Stimulated activated CD8-positive, alpha-beta memory T cell treated with anti-CD3 and anti-CD28 coated beads, Interleukin-4, amount 100 ng/mL, for 24 hours (primary cell): ENCODE measurements at places on chromosomes 5 and 9.

DNA sequence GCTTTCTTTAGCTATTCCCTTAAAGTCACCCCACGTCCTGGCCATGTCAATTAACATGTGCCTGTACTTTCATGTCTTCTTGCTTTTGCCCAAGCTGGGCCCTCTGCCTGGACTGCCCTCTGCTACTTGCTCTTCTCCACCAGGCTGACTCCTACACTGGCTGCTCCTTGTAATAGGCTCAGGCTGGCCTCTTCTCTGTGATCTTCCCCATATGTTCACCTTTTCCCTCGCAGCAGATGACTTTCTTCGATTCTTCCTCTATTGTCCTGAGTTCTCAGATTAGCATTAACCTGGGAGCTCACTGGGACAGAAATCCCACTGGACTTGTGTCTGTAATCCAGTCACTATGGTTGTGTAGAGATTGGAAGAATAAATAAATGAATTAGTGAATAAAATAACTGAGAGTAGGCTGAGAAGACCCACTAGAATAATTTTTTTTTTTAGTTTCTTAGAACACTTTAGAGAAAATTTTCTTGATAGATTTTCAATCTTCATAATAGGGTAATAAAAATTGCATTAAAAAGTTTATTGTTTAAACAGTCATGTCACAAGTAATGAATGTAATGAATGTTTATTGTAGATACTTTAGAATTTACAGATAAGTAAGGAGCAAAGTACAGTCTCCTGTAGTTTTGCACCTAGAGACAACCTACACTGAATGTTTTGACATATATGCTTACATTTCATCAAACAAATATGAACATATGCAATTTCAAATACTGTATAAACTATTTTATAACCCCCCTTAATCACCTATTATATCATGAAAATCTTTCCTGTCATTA lies 47.4 kb upstream of the TNFSF15 start:
- no peak for DNase-seq

DNA sequence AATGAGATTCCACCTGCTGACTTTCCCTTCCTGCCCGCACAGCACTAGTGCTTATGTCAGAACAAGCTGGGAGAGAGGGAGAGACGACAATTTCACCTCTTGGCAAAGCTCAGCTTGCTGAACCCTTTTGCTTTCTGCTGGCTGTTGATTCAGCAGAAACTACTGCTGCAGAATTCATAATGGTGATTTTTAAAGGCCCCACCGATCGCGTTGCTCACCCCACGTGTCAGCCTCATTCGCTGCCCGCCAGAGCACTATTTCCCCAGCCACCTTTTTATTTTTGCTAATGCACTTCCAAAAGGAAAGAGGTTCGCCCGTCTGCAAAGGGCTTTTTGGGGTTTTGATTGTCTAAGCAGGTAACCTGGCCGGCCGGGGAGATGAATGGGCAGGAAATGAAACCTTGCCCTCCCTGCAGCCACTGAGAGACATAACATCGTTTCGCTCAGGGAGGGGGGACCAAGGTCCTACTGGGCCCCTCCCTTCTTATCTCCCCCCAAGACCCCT lies 1.3 kb downstream of the PPP2R2B start:
- peak; percentile 0 for DNase-seq

- DNase-seq, result no peak
These were observed 58.7 kb upstream of the PRR16 start for GRCh38 chr5:120405286-120405864.

DNA sequence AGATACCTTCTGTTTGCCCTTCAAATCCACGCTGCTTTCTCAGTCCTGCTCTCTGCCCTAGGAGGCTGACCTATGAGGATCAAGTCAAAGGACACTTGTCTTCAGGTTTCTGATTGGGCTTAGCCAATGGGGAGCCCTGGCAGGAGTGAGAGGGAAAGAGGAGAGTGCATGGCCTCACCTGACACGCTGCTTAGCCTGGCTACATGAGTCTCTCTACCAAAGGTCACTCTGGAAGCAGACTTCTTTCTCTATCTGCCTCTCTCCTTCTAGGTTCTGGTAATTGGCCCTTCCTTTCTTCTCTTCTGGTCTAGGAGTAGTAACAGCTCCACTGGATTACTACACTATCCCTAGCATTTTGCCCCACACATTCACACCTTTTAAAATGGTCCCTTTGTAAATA lies 13.1 kb downstream of the ARSB start:
- no peak for DNase-seq

DNA sequence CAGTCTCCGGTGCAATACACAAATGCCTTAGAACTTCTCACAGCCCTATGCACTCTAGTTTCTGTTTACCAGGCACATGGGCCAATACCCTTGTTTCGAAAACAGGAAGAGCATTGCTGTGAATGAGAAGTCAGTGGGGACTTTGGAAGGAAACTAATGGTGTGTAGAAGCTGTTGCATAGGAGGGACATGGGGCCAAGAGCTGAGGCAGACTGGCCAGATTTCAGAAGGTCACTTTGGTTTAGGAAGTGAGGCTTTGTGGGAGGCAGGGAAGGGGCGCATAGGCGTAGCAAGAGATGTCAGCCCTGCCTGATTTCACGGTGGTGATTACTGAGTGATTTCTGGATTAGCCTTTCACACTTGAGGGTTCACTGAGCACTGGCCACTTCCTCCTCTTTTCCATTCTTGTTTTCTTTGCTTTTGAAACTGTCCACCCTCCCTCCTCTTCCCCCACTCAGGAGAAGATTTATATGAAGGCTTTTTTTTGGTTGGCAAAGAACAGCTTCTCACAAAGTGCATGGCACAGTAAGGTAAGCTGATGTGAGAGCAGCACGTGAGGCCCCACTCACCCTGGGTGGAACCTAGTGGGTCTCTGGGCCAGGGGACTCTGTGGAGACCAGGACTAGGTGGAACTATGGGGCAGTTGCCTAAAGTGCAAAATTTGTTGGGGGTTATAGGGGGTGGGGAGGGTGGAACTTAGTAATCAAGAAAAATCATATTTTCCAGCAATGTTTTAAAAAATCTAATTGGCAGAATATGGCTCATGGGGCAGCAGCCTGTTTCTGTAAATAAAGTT lies 6.1 kb upstream of the TMEM252 start:
- DNase-seq, result no peak

DNA sequence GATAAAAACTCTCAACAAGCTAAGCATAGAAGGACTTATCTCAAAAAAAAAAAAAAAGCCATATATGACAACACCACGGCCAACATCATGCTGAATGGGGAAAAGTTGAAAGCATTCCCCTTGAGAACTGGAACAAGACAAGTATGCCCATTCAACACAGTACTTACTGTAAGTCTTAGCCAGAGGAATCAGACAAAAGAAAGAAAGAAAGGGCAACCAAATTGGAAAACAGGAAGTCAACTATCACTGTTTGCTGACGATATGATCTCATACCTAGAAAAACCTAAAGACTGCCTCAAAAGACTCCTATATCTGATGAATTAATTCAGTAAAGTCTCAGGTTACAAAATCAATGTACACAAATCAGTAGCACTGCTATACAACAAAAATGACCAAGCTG lies 24.6 kb upstream of the PTGER4 start:
- DNase-seq, result no peak

- DNase-seq, result no peak
These were observed 55.9 kb upstream of the RNU6ATAC start for GRCh38 chr9:134220311-134220710.

- no peak for DNase-seq
These were observed 60.3 kb downstream of the GNA14 start for GRCh38 chr9:77587851-77588250.

DNA sequence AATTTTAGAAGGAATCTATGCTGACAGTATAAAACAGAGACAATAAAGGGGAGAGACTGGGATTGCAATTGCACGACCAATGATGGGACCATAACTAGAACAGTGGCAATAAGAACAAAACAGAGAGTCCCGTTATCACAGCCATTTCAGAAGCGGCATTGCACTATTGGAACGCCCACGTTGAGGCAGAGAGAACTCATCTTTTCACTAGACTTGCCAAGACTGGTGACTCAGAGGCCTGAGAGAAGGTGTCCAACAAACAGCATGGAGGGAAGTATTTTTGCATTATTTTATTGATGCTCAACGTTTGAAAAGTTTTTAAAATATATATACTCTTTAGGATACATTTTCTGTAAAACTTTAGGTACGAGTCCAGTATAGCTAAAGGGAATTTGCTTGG lies 737.7 kb downstream of the TLE1 start:
- DNase-seq, result no peak

DNA sequence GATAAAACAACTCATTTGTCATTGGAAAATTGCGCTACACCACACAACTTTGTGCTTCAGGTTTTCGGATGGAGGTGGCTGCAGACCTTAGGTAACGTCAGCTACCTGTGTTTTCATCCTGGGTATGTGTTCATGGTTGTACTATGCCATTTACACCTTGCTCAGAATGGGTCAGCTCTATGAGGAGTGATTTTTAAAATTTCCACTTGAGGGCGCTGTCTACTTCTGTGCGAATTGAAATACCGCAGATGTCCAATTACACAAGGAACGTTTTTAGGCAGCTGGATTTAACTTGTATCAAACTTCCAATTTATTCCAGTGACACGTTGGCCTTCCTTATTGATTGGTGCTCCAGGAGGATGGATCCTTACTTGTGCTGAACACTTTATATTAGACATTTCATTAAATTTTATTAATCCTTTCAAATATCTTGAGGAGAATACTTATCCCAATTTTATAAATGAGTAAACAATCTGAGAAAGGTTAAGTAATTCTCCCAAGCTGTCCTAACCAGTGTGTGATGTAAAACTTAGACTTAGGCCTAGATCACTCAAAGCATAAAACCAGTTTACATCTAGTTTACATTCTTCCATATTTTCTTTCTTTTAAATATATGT lies 23.4 kb downstream of the DMRTA1 start:
- DNase-seq, result no peak

DNA sequence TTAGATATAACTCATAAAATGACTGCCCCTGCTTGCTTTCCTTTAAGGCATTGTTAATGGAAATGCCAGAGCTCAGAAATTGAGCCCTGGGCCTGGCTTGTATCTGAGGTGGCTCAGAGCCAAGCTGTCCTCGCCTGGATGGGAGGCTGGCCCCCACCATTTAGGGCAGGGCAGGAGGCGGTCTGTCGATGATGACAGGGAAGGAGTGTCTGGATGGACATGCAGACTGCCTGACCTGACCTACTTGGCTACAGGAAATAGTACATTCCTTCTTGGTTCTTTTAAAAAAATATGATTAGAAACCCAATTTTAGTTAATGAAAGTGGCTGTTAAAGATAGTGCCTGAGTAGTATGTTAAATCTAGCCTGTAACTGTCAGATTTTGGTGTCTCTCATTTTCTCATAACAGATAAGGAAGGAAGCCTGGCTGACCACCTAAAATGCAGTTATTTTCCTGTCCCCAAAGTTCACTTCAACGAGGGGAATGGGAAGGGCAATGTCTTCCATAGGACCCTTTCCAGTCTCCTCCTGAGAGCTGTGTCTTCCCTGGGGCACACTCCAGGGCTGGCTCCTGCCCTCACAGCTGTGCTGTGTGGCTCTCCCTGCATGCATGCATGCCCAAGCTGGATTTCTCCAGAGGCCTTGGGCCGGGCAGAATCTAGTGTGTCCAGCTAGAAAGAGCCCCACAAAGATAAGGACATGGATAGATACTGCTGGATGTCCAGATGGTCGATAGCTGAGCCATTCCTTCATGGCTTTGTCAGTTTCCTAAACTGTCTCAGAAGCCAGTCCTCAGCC lies 42.3 kb downstream of the MACROH2A1 start:
- no peak for DNase-seq

DNA sequence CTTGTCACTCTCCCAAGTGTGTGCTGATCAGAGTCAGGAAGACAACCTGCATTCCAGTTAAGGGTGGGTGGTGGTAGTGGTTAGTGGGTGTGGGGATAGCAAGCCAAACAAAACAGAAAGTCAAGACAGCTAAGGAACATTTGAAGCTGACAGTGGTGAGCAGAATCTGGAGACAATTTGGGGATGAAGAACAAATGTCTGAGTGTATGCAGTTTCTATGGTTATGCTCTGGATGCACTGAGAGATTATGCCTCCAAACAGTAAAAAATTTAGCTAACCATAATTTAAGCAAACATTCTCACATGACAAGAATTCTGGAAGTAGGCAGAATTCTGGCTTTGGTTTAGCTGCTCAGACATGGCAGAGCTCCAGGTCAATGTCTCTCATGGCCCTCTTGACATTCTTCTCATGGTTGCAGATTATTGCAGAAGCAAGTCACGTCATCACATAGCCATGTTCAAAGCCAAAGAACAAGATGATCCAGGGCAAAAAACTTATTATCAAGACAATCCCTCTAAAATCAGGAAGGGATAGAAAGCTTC lies 148.7 kb downstream of the LURAP1L start:
- DNase-seq, result no peak

- DNase-seq, result no peak
These were observed 85.0 kb downstream of the LHFPL2 start for GRCh38 chr5:78563621-78564020.

GRCh38 chr5:167389537-167389936 lies 901.9 kb upstream of the WWC1 start:
- DNase-seq, result no peak

DNA sequence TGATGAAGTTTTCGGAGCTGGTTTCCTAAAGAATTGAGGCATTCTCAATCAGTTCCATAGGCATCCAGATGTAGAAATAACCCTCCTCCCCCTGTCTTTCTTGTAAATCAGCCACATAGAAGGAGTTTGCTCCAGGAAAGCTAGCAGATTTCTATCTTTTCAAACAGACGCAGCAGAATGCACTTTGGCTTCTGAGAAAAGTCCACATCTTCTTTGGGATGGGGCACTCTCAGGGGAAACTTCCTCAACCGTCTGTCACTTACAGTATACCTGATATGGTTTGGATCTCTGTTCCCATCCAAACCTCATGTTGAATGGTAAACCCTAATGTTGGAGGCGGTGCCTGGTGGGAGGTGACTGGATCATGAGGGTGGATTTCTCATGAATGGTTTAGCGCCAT lies 94.1 kb downstream of the SNCAIP start:
- no peak for DNase-seq
